Fibroblast of skin of right quadriceps (primary cell): ENCODE measurements at places on chromosomes 11 and 22.

- no peak for DNase-seq
Observed at GRCh38 chr22:27627901-27628300, 173.7 kb downstream of the MN1 start.

- DNase-seq: no peak
Observed at GRCh38 chr11:69906453-69906907, 87.3 kb upstream of the FGF3 start.

GRCh38 chr11:73537969-73538368 is 59.9 kb downstream of the FAM168A start:
- no peak for DNase-seq

DNA sequence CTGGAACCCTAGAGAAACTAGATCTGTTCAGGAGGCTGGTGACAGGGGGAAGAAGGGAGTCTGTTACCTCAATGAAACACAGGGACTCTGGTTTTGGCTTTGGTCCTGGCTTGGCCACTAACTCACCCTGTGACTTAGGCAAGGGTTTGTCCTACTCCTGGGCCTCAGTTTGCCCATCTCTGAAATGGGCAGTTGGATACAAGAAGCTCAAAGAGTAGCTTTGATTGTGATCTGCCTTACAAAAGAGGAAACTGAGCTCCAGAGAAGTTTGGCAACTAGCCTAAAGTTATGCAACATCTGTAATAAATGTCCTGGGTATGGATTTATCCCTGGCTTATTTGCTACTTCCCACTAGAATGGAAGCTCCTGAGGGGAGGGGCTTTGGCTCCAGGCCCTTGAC is 24.0 kb upstream of the LMO1 start:
- DNase-seq: no peak

DNA sequence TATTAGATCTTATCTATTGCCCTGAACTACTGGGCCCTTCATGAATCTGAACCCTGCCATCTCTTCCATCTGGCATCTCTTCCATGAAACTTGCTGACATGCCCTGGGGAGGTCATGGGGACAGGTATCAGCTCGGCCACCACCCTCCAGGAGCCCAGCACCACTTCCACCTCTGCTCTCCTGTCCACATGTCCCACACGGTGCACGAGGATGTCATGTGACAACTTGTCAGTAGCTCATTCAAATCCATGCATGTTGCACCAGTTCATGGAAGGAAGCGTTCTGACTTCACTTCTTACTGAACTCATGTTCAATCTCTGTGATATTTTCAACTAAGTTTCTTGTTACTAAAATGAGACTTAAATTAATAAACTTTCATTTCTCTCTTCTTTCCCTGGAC is 16.6 kb downstream of the YPEL1 start:
- no peak for DNase-seq

- no peak for DNase-seq
Observed at GRCh38 chr22:20391222-20391621, 2.7 kb upstream of the ZNF74 start.

GRCh38 chr22:43706571-43707328 is 105.4 kb downstream of the EFCAB6 start:
- no peak for DNase-seq

- DNase-seq: no peak
Observed at GRCh38 chr22:19784384-19785175, 24.0 kb downstream of the TBX1 start.

DNA sequence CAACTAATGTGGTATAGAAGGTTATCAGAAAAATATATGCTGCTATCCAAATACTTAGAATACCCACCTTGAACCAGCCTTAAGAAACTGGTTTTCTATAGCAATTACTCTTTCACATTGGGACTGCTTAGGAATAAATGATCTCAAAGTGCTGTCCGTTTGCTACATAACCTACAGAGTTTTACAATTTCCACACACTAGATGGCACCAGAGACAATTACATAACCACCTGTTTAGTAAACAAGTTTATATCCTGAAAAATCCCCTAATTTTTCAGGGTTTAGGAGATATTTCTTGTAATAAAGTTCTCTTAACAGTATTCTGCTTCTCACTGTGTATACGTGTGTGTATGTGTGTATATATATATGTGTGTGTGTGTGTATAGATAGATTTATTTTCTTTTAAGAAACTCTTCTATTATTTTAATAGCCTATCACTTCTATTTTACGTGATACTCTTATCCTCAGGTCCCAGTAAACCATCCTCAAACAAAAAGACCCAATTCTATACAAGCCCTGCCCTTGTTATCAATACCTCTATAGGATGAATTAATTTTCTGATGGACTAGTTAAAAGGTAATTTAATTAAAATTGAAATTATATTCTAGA is 6.7 kb upstream of the OR5I1 start:
- DNase-seq: peak; percentile 1

- DNase-seq: peak; percentile 59
Observed at GRCh38 chr11:134120921-134121526, 52.2 kb downstream of the JAM3 start.

DNA sequence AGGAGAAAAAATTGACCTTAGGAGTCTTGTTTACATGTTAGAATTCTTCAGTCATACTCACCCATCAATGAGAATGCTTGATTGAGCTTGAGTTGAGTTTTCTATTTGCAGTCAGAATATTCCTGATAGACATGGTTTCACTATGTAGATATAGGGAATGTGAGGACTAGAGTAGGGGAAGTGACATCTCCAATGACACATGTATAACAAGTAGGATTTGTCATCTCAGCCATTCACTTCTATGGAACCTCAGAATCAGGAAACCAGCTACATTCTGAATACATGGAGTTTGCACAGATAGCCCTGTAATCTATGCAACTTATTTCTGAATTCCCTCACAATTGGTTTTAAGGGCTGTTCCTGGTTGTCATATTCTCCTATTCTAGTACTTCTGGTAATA is 20.1 kb upstream of the OR9Q1 start:
- DNase-seq: no peak

- no peak for DNase-seq
Observed at GRCh38 chr22:25451480-25452114, 112.9 kb upstream of the GRK3 start.

DNA sequence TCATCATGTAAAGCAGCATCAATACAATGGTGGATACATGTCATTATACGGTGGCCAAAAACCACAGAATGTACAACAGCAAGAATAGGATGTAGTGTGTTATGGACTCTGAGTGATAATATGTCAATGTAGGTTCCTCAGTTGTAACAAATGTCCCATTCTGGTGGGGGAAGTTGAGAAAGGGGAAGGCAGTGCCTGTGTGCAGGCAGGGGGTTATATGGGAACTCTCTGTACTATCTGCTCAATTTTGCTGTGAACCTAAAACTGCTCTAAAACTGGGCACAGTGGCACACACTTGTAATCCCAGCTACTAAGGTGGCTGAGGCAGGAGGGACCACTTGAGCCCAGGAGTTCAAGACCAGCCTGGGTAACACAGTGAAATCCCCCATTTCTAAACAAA is 5.9 kb downstream of the CHKA start:
- DNase-seq: no peak

GRCh38 chr11:13896175-13896980 is 66.1 kb upstream of the SPON1 start:
- no peak for DNase-seq

DNA sequence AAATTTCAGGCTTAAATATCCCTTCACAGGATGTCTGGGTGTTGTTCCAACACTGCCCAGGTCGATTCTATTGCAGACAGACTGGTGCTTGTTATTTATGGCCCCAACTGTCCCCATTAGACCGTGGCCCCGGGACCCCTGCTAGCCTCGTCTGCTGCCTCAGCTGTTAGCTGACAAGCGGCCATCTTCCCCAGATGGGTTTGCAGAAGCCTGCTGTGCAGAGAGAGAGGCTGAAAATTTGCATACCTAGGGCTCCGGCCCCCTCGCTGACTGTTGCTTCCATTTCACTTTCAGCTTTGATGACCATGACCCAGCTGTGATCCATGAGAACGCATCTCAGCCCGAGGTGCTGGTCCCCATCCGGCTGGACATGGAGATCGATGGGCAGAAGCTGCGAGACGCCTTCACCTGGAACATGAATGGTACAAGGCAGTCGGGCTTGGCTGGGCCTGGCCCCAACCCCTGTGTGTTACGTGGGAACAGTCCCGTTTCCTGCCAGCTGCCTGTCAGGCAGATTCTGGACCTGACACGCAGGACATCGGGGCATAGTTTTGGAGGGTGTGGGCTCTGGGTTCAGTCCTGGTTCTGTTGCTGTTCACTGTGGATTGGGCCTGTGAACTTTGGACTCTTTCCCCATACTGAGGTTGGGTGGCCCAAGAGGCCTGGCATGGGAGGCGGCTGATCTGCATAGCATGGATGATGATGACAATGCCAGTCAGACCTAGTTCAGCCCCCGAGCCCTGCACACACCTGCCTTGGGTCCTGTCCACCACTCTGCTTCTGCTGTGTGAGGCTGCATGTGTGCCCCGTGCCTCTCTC is 16.4 kb downstream of the SMARCB1 start:
- no peak for DNase-seq

- no peak for DNase-seq
Observed at GRCh38 chr11:17408641-17409040, 20.2 kb upstream of the KCNJ11 start.

DNA sequence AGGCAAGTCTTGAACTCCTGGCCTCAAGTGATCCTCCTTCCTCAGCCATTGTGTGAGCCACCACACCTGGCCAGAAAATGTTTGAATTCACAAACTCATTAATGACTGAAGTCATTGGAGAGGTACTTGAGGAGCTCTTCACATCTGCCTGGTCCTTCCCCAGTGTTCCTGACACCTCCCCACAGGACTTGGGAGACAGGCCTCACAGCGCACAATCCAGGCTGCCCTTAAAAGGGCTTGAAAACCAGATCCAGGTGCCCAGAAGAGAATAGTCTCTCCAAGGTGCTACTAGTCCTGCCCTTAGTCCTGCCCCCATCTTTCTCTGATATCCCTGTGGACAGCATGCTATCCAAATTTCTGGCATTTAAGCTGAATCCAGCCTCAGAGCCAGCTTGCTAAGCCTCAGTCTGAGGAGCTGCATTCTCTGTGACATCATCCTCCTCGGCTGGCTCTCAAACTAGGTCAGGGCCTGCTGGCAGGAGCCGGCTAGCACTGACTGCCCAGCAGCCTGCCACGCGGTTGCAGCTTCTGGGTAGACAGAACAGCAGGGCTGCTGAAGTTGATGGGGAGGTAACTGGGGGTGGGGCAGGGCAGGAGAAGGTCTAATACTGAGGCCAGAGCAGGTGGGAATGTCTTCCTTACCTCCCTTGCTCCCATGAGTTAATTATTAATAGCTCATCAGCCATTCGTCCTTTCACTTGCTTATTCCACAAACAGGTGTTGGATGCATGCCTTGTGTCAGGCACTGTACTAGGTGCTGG is 35.3 kb upstream of the NECTIN1 start:
- DNase-seq: peak; percentile 42

- DNase-seq: no peak
Observed at GRCh38 chr11:131063638-131064037, 147.4 kb upstream of the SNX19 start.

DNA sequence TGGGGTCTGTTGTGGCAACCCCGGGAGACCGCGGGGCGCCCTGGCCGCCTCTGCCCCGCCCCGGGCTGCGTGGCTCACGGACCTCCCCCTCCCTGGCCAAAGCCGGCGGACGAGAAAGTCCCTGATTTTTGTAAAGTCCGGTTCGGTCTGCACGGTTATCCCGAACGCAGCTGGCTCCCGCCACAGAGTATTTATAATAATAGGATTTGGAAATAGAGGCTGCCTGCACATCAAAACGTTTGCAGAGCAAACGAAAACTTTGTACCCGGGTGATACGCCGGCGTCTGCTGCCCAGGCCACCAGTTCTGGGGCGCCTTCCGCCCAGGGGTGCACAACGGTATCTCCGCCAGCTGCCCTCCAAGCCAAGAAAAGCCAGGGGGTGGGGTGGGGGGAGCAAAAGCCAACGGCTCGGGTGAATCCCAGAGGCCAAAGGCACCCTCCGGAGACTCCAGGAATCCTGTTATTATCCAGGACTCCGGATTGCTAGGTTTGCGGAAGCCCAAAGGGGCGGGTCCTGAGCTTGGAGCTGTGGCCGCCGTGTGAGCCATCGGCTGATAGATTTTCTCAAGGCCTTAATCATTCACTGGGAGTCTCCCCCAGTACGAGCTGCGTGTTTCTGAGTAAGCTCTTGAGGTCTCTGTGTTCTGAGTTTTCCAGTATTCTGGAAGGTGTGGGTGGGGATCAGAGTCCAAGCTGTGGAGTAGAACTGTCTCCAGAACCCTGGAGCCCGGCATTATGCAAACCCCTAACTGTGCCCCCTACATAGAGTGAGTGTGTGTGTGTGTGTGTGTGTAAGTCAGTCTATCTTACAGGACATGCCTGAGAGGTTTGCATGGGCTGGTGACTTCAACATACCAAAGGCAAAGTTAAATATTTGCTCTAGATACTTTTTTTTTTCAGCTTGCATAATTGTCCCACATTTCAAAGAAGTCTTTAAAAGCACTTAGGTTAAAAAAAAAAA is 673 bp upstream of the SHANK2 start:
- peak; percentile 33 for DNase-seq

DNA sequence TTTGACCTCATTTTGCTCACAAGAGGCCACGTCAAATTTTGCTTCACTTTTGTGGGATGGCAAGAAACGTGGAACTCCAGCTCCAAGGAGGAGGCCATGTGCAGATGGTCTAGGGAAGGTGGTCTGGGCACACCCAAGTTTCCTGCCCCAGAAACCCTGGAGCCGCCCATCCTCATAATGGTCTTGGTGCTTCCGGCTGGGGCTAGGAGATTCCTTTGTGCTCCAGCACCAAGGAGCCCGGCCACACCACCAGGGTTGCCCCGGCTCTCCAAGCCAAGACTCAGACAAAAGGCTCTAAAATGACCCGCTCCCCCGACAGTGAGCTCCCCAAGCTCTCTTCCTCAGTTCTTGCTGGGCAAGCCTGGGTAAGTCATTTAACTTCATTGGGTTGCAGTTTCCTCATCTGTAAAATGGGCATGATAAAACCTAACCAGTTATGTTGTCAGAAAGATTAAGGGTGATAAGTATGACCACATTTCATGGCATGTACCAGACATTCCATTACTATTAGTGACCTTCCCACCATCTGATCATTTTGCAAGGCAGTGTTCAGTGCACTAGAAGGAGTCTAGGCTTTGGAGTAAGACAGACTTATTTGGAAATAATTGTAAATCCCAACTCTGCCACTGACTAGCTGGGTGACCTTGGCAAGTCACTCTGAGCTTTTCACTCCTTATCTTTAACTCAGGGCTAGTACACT is 23.3 kb downstream of the DKK3 start:
- peak; percentile 88 for DNase-seq

GRCh38 chr11:45563810-45564209 is 101.6 kb downstream of the CHST1 start:
- no peak for DNase-seq

- DNase-seq: peak; percentile 35
Observed at GRCh38 chr22:37442537-37442936, 15.3 kb upstream of the ELFN2 start.
